ENCODE measurements at places on chromosomes 1 and 21.

GRCh38 chr1:155016231-155016831 lies 13.7 kb downstream of the ZBTB7B start:
- no peak for DNase-seq

- DNase-seq = no peak
Measured at GRCh38 chr1:14138135-14138506, 438.1 kb downstream of the PRDM2 start.

DNA sequence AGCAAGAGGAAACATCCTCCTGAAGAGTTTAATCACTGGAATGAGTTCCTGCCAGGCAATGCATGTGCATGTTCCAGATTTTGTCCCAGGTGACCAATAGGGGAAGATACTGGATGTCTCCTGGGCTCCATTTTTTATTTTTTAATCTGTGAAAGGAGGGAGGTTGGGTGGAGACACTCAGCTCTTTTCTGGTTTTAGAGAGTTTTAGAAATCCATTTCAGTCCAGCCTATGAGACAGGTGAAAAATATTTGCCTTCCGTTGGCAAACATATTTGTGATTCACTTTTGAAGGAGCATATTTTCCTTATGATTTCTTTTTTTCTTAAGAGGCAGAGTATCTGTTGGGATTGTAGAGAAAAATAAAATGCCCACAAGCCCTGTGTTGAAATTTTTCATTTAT lies 70.7 kb downstream of the ABCA4 start:
- DNase-seq = no peak

DNA sequence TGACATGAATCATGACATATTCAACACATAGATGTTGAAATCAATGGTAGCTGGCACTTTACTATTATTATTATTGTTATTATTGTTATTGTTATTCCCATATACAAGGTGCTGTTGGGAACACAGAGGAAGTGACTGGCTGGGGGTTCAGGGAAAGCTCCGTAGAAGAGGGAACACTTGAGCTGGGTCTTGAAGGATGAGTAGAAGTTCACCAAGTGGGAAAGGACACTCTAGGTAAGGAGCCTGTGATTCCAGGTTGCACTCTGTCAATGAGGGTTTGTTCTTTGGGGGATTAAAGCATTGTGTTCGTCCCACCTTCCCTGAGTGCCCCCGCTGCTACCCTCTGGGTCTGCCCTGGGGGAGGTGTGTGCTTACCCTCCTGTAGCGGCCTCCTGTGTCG lies 14.1 kb downstream of the ZNF362 start:
- DNase-seq = no peak

GRCh38 chr1:226568975-226569741 lies 20.6 kb downstream of the STUM start:
- no peak for DNase-seq
